Suppressor macrophage (primary cell): ENCODE measurements at places on chromosomes 3 and 15.

DNA sequence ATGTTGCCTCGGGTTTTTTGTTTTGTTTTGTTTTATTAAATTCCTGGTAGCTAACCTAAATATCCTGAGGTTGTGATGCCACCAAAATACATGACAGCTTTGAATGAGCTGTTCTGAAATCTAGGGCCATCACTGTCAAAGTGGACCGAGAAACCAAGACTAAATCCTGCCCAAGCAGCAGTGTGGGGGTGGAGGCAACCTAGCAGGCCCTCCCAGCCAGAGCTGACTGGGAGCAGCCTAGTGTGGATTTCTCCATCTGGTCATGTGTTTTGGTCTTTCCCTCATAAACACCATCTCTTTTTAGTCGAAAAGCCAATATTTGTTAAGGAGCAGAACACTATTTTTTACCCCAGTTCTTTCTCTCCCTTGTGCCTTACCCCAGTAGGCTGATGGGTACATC lies 52.2 kb downstream of the LARS2 start:
- no peak for DNase-seq

DNA sequence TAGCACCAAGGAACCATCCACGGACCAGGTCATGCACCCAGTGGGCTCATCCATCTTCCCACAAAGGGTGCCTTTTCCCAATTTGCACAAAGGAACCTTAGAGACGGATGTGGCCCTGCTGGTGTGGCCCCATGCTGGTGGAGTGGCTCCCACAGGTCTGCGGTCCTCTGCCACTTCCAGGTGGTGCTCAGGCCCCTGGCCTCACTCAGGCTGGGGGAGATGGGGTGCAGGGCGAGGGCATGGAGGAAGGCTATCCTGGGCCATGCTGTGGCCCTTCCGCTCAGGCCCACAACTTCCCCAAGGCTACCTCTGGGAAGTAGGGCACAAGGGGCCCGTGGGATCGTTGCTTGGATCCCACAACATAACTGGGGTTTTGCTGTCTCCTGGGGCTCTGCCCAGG lies 5.2 kb upstream of the SYNM start:
- no peak for DNase-seq

GRCh38 chr15:73139744-73140553 lies 87.7 kb downstream of the NEO1 start:
- DNase-seq: no peak

- DNase-seq: no peak
Measured at GRCh38 chr3:112693186-112693585, 52.2 kb upstream of the CCDC80 start.

- no peak for DNase-seq
Measured at GRCh38 chr3:160784853-160785252, 28.8 kb downstream of the PPM1L start.

DNA sequence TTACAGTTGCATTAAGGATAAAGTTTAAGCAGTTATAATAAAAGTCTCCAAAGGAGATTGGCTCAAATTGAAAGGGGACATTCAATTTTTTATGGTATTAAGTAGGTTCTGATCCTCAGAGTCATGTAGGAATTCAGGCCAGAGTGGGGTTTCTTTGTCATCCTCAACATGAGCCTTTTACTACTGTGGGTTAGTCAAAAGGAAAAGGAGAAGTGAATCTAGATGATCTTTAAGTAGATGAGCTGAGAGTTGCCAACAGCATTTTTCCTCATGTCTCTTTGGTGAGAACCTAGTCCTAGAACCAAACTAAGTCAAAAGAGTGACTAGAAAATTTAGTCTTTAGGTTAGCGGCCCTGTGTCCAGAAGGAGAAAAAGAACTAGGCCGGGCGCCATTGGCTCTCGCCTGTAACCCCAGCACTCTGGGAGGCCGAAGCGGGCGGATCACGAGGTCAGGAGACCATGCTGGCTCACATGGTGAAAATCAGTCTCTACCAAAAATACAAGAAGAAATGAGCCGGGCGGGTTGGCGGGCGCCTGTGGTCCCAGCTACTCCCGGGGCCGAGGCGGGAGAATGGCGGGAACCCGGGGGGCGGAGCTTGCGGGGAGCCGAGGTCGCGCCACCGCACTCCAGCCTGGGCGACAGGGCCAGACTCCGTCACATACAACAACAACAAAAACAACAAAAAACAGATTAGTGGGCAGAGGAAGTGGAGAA lies 4.2 kb upstream of the CHL1 start:
- no peak for DNase-seq

- DNase-seq: no peak
Measured at GRCh38 chr3:71854706-71855105, 69.8 kb upstream of the PROK2 start.

DNA sequence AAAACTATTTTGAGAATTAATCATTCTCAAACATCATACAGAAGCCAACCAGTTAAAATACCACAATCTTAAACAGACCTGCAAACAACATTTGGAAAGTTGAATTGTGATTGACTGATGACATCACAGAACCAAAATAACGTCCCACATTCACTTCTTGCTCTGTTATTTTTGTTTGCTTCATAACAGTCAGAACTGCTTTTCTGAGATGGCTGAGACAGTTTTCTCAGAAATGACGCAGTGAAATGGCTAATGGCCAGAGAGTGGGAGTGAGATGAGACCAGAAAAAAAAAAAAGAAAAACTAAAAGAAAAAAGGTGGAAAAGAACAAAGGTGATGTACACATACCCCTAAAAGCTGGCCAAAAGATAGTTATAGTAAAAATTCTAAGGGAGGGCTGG lies 1061.2 kb downstream of the FHIT start:
- no peak for DNase-seq

DNA sequence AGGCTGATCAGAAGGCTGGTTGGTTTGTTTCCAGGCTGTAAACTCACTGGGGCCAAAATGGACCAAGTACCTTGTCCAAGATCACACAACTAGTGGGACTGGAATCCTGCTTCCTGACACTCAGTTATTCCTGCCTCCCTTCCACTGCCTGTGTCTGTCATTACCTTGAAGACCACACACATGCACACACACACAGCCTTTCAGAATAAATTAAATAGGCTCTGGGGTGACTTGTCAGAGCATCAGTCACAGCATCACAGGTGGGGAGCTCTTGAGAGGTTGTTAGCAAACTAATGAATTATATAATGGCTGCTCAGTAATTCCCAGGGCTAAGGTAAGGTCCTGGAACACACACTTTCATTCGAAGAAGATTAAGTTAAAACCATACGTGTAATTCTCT lies 231.8 kb downstream of the UACA start:
- no peak for DNase-seq

DNA sequence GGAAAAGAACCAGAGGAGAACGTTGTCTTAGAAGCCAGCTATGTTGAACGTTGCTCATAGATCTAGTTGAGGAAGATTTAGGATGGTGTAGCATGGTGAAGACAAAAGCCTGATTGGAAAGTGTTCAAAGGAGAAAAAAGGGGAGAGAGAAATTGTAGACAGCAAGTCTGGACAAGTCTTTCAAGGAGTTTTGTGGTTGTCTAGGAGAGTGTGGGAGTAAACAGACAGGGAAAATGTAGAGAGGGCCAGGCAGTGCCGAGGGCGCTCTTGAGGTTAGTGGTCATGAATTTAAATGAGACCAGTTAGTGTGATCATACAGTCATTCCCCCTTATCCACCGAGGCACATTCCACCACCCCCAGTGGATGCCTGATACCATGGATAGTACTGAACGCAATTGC lies 167.5 kb upstream of the IL12A start:
- DNase-seq: no peak
